Testis (tissue), 5 donors: ENCODE measurements at places on chromosomes 11 and 22.

GRCh38 chr11:33747979-33748378 lies 11.8 kb upstream of the CD59 start:
- no peak for DNase-seq

- DNase-seq, result no peak
These were observed 122.3 kb downstream of the KCNQ1 start for GRCh38 chr11:2567026-2567671.

DNA sequence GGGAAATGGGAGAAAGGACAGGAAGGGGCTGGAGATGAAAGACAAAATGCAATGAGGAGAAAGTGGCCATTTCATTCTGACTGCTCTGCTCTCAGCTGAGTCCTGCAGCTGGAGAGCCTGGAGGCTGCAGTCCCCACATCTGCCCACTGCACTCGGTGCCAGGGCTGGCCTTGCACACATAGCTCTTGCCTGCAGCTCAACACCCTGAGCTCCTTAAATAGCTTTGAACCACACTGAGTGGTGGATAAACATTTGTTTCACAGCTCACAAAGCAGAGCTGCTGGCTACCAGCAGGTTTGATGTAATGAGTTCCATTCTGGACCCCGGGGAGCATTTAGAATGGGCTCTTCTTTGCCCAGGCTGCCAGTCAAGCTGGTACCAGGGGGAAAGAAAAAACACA lies 426.1 kb upstream of the CADM1 start:
- no peak for DNase-seq

DNA sequence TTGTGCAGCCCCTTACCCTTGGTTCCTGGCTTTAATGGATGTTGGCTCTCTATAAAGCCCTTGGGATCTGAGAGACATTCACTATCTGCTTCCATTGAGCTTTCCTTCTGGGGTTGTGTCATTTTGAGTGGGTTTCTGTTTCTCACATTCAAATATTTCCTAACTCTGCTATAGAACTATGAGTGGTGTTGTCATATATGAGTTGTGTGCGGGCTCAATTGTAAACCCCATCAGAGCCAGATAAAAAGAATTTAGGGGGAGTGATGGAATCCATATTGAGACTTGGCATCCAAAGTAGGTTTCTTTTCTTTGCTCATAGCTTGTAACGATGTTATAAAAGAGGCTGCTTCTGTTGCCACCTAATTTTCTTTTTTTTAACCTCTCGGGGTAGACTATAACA lies 41.8 kb upstream of the SPON1 start:
- DNase-seq, result no peak

GRCh38 chr11:115930886-115931547 lies 426.8 kb upstream of the CADM1 start:
- no peak for DNase-seq

DNA sequence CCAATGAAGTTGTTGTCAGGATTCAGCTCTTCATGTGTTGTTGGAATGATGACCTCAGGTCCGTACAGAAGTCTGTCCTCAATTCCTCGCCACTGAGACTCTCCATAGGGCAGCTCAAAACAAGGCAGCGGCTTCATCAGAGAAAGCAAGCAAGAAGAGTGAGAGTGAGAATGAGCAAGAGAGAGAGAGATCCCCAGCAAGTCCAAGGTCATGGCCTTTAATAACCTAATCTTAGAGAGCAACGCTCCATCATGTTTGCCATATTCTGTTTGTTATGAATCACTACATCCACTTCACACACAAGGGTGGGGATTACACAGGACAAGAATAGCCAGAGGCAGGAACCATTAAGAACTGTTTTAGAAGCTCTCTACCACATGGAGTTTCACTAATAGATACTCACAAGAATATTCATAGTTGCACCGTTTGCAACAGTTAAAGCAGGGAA lies 23.3 kb upstream of the MMP7 start:
- no peak for DNase-seq

DNA sequence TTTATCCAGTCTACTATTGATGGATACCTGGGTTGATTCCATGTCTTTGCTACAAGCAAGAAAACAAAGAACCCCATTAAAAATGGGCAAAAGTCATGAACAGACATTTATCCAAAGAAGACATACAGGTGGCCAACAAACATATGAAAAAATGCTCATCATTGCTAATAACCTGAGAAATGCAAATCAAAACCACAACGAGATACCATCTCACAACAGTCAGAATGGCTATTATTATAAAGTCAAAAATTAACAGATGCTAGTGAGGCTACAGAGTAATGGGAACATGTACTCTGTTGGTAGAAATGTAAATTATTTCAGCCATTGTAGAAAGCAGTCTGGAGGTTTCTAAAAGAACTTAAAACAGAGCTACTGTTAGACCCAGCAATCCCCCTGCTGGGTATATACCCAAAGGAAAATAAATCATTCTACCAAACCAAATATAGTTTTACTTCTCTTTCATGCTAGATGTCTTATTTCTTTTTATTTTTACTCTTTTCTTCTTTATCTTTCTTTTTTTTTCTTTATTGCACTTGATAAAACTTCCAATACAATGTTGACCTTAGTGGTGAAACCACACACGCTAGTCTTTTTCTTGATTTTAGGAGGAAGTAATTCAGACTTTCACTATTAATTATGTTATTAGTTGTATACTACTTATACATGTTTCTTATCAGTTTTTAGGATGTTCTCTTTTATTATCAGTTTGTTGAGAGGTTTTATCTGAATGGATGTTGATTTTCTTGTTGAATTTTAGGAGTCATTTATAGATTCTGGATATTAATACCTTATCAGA lies 14.3 kb downstream of the TRIM22 start:
- no peak for DNase-seq

- DNase-seq, result no peak
These were observed 33.5 kb upstream of the RAB38 start for GRCh38 chr11:88208745-88209144.

DNA sequence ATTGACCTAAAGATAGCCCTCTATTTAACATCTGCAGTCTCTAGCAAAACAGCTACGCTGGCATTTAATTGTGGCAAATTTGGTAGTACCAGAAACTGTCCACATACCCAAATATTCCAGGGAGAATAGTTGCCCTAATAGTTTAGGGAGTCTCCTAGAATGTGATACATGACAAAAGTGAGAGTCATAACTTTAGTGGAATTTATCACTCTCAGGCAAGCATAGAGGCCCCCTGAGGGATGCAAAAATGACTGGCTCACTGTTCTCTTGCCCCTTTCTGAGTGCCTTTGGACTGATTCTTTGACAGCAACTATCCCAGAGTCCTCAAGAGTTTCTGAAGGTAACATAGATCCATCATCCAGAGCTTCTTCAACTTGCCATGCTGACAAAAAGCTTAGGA lies 2.3 kb upstream of the OR51B4 start:
- no peak for DNase-seq

DNA sequence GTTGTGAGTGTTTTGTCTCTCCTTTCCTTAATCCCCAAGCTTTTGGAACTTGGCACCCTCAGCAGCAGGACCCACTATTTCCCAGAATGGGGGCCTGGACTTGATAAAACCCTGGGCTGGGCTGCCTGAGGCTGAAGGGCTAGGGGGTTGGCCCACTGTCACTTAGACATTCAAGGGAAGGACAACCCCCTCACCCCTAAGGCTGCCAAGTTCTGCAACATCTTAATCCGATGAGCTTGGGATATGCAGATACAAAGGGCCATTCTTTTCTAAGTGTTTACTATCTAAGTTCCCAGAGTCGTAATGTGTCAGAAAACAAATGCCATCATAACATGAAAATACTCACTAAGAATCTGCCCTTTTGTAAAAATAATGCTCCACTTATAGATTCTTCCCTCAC lies 42.9 kb downstream of the IRAG1 start:
- no peak for DNase-seq

DNA sequence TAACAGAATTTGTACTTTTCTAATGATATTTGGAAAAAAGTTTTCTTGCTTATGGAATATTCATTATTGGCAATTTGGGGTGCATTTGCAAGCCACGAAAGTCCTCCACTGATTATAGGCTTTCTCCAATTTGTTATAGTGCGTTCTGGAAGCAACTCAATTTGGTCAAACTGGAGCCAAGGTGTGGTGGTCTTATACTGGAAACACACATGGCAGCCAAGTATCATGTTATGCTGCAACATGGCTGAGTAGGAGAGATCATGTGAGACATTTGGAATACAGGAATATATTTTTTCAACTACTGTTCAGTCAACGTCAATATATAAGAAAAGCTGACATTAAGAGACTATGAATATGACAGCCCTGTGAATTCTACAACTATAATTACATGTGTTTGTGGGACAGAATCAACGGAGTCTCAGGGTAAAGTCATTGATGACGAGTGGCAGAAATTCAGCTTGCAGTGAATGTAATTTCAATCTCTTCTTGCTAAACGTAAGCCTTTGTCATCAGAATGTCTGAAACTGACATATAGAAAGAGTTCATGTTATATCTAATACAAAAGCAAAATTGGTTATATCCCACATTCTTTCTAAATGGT lies 83.8 kb upstream of the FIBIN start:
- DNase-seq, result no peak

GRCh38 chr22:49011769-49012648 lies 815.7 kb downstream of the BRD1 start:
- peak; percentile 14 for DNase-seq

DNA sequence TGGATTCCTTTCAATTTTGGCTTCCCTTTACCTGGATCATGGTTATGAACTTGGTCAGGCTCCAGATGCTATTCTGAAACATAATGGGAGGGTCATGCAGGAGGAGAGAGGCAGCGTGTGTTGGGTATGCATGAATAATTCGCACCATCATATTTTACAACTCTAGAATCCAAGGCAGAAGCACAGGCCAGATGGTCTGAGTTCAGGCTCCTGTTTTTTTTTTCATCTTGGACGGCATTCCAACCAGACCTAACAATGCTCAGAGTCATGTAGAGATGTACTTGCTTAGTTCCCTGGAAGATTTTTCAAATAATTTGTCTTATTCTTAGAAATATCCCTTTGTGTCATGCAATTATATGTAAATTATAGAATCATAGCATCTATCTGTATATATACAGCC lies 393.5 kb downstream of the JRKL start:
- no peak for DNase-seq

DNA sequence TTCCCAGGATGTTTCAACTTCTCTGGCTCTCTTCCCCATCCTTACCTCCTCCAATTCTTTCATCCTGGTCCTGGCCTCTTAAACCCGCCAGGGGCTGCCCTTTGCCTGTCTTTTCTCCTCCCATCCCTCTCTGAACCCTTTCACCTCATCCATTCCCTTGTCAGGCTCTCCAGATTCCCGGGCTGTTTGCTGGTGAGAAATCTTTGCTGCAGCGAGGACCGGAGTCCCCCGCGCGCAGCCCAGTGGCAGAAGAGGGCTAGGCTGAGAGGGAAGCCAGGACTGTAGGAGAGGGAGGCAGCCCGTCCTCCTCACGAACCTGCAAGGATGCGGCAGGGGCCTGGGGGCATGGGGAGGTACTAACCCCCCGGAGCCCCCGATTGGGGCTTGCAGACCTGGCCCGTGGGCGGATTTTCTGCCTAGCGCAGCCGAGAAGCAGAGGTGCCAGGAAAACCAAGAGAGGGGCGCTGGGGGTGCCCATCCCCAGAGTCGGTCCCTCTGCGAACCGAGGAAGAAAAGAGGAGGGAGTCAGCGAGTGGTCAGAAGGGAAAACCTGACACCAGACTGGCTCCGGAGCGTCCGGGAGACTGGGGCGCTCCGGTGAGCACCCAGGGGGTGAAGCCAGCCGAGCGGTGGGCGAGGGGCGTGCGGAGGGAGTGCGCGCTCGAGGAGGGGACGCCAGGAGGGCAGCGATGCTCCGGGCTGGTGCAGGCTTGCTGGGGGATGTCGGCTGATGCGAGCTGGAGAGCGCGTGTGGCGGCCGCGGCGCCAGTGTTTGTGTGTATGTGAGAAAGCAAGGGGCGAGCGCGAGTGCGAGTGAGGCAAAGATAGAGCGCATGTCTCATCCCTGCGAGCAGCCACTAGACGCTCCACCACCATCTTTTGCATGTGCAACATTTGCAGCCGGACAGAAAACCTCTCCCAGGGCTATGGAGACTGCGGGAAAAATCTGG lies at the start of gene GRIA4:
GRIA4 (plus strand) TSS at position 242 of the 950 bp plus-strand sequence. CDS start 925 bp downstream, outside the sequence.
- DNase-seq, result peak; percentile 64

- DNase-seq, result no peak
These were observed 3.1 kb upstream of the PANX3 start for GRCh38 chr11:124608147-124608546.

- no peak for DNase-seq
These were observed 124.6 kb downstream of the PHF21B start for GRCh38 chr22:44884968-44885805.

- DNase-seq, result no peak
These were observed 42.9 kb upstream of the SHISAL1 start for GRCh38 chr22:44355716-44356070.

GRCh38 chr11:127350476-127350875 lies 349.9 kb upstream of the KIRREL3 start:
- DNase-seq, result no peak

- no peak for DNase-seq
These were observed 6.1 kb downstream of the ARVCF start for GRCh38 chr22:20010307-20011122.

DNA sequence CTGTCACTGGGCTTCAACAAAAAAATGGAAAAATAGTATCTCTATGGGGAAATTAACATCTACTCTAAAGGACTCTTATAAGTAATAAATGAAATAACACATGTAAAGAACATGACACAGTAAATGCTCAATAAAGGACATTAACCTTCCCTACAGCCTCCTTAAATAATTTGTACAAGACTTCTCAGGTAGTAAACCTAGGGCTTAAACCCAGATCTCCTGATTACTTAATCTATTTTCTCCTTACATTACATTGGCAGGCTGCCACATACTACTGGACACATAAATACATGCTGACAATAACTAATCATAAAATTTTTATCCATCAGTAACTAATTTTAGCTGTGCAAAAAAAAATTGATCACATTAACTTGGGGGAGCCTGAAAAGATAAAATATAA lies 4.9 kb downstream of the AMBRA1 start:
- DNase-seq, result no peak

GRCh38 chr11:76778874-76779273 lies 4.3 kb upstream of the TSKU start:
- no peak for DNase-seq

DNA sequence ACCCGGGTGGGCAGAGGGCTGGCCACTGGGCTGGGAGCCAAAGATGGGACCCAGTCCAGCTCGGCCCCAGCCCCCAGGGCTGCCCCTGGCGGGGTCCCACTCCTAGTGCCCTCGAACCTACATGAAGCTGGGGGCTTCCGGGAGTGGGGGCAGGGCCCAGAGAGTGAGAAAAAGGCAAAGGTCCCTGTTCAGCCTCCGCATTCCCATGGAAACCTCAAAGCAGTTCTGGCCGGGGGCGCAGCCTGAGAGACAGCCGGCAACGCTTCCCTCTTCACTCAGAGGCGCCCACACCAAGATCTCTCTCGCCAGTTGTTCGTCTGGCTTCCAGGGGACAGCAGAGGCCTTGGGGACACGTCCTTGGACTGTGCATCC lies 22.4 kb upstream of the ARHGAP8 start:
- no peak for DNase-seq

DNA sequence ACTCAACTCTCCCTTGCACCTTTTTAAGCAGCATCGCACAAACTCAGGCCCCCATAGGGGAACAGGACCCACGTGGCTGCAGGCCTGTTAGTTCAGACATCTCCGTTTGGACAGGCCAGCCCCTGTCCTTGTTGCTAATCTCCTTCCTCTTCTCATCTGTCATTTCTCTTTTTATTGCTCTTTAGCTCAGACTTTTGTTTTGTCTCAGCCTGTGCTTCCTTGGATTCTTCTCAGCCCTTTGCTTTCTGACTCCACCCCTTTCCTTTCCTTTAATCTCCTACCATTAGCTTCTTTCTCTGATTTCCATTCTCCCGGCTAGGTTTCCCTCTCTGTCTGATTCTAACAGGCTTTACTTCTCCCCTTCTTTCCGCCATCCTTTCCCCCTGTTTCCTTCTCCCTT lies 68.7 kb downstream of the SCN3B start:
- no peak for DNase-seq
